Anterior cingulate cortex (tissue), 58 donors: ENCODE measurements at places on chromosomes 12 and 14.

- DNase-seq: no peak
Observed at GRCh38 chr12:49279706-49280159, 14.9 kb downstream of the TUBA1C start.

- DNase-seq: no peak
Observed at GRCh38 chr14:31441273-31442111, 15.8 kb downstream of the DTD2 start.

GRCh38 chr12:27332407-27332713, 276 bp upstream of the BMAL2 start:
- no peak for DNase-seq

DNA sequence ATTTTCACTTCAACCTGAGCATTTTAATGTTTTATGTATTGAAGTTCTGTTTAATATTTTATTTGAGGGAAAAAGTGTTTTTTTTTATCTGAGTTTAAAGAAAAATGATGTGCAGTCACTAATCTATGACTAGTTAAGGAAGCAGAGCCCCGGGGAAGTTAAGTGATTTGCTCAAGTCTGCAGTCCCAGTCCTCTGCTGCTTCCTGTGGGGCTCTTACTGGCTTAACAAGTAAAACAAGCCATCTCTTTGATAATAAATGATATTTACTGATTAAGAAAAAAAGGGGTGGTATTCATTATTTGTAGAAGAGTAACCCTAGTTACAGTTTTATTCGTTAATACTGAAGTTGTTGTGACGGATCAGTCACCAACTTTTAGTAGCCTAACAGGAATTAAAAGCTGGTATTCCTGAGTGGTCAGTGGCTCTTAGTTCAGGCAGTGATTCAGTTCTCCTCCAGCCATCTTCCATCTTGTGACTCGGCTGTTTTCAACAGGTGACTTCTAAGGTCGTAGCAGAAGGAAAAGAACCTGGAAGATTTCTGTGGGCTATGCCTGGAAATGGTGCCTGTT, 21.7 kb downstream of the BICDL1 start:
- DNase-seq: no peak

GRCh38 chr12:44299524-44299923, 463.6 kb downstream of the TMEM117 start:
- no peak for DNase-seq

DNA sequence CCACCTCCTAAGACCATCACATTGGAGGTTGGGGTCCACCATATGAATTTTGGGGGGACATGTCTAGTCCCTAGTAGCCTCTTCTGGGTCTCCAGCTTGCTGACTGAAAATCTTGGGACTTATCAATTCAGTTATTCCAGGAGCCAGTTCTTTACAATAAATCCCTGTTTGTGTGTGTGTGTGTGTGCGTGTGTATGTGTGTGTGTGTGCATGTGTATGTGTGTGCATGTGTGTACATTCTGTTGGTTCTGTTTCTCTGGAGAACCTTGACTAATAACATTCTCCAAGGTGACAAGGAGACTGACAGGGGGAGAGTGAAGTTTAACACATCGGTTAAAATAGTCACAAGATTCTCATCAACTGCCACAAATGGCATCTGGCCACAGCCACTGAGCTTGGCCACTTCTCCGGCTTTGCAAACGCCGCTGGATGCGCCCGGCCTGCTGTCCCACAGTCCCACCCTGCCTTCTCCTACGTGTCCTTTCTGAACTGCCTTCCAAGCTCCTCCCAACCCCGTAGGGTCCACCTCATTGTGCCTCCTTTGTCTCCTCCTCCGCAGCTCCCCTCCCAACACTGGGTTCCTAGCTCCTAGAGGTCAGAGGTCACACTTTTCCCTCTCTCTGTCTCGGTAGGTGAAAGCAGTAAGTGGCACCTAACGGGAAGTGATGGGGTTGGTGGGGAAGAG, 88.1 kb upstream of the DIO3 start:
- DNase-seq: no peak

DNA sequence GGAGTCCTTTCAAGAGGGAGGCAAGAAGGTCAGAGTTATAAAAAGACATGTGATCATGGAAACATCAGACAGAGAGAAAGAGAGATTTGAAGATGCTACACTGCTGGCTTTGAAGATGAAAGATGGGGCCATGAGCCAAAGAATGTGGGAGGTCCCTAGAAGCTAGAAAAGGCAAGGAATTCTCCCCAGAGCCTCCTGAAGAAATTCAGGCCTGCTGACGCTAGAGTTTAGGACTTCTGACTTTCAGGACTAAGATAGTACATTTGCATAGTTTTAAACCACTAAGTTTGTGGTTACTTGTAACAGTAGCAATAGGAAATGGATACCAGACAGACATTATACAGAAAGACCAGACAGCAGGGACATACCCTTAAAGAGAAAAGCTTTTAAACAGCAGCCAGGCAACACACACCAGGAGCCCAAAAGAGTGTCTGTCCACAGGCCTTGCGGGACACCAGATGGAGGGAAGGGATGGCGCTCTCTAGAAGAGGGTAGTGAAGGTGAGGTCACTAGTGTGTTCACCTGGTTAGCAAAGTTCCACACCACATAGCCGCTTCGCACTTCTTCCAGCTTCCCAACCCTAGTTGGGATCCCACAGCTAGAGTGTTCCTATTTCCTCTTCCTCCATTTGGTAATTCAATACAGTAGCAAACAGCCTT, 29.7 kb upstream of the CEBPE start:
- no peak for DNase-seq

GRCh38 chr14:64811676-64812075, 68.0 kb downstream of the SPTB start:
- DNase-seq: no peak

GRCh38 chr12:105113094-105113493, 5.6 kb downstream of the WASHC4 start:
- DNase-seq: no peak

DNA sequence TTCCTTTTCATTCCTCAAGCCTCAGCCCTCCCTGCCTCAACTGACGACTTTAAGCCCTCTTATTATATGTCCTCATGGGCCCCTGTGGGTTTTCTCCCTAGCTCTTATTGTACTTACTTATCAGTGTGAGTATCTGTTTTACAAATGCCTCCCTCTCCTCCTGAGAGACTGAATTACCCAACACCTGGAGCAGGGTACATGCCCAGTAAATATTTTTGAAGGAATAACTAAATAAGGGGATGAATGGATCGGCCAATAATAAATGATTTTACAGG, 95.8 kb upstream of the SLC35F4 start:
- no peak for DNase-seq

GRCh38 chr12:131892711-131893604, 1.5 kb upstream of the ULK1 start:
- DNase-seq: no peak

GRCh38 chr12:12804432-12804886, 8.7 kb upstream of the DDX47 start:
- no peak for DNase-seq

- DNase-seq: no peak
Observed at GRCh38 chr14:21343035-21343794, 40.6 kb downstream of the SUPT16H start.

DNA sequence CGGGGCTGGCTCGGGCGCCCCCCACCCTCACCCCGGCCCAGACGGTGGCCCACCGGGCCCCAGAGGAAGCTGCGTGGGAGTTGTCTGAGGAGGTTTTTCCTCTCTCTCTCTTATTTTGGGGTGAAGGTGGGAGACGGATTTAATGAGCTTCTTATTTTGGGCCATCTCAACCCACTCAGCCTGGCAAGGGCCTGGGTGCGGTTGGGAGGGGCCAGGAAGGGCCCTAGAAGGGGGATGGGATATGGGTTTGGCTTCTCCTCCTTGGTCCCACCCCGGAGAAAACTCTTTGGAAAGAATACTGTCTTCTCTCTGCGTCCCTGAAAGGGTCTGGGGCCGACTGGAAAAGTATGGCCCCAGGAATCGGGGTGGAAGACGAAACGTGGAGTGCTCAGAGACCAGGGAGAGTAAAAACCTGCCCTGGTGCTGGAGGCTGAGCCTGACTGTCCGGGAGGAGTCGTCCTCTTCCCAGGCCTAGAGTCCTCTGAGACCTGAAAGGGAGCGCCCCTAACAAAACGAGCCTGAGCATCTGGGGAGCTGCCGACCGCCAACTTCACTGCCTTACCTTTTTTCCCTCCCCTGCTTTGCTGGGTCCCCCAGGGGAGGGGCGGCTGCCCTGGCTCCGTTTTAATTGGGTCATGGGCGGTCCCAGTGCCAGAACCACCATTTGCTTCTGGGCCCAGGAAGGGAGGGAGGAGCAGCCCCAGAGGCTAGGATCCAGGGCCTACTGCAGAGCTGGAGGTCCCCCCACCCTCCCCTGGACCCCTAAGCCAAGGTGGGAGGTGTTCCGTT, 1.6 kb downstream of the MMP14 start:
- no peak for DNase-seq

DNA sequence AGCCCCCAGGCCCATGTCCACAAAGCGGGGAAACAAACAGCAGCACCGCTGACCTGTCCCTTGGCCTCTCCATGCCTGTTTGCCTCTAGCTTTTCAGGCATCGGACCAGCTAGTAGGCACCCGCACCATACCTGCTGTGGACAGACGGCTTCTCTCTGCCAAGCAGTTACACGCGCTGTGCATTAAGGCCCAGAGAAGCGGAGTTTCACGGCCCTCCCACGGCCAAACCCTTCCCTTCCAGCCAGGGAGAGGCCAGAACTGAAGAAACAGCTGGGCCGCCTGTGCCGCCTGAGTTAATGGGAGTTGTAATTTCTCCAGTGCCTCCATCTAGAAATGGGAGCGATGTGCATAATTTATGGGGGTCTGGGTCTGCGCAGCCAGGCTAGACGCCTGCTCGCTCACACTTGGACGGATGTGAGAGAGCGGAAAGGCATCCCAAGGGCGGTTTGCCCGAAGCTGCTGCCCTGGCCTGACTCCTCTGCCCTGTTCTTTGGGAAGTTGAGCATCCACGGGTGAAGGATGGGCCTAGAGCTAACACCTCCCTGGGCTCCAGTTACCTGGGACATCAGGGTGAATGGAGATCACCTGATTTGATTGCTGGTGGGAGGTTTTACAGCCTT, 89.7 kb upstream of the BCL11B start:
- DNase-seq: no peak

GRCh38 chr14:102278631-102278935, 26.4 kb downstream of the MOK start:
- DNase-seq: no peak

GRCh38 chr12:98227162-98227561, 288.2 kb upstream of the TMPO start:
- no peak for DNase-seq

DNA sequence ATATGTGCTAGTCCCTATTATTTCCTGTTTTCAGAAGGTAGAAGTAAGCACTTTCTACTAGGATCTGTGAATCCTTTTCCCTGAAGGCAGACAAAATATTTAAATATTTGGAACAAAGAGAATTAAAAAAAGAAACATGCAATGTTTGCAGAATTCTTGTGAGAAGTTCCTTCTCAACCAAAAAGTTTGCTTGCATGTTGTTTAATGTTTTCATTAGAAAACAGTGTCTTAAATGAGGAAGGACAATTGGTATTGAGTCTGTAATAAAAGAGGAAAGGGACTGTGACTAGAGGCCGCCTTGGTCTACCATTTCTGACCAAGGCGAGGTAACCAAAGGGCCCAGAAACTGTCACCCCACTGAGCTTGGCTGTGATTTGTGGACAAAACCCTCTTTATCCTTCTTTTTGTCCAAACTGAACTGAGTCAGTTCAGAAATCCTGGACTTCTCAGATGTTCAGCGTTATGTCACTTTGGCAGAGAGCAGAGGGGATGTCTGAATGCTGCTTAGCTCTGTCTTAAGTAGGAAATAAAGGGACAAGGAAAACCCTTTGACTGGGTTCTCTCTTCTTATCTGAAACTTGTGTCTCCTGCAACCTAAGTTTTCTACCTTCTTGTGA, 129.8 kb upstream of the CPM start:
- no peak for DNase-seq

DNA sequence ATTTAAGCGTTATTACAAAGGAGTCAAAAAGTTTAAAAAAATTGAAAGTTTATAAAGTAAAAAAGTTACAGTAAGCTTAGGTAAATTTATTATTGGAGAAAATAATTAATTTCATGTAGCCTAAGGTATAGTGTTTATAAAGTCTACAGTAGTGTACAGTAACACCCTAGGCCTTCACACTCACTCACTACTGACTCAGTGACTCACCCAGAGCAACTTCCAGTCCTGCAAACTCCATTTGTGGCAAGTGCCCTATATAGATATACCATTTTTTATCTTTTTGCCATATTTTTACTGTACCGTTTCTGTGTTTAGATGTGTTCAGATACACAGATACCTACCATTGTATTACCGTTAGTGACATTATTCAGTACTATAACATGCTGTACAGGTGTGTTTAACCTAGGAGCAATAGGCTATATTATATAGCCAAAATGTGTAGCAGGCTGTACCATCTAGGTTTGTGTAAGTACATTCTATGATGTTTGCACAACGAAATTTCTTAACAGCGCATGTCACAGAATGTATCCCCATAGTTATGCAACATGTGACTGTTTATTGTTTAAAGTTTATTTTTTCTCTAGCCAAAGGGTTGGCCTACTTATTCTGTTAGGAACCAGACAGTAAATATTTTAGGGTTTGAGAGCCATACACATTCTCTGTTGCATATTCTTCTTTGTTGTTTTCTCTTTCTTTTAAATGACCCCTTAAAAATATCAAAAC, 155.5 kb downstream of the PCNX1 start:
- DNase-seq: no peak

- no peak for DNase-seq
Observed at GRCh38 chr12:49501895-49502294, 36.9 kb upstream of the KCNH3 start.

GRCh38 chr14:31257244-31257553, 49.6 kb upstream of the HECTD1 start:
- DNase-seq: no peak

DNA sequence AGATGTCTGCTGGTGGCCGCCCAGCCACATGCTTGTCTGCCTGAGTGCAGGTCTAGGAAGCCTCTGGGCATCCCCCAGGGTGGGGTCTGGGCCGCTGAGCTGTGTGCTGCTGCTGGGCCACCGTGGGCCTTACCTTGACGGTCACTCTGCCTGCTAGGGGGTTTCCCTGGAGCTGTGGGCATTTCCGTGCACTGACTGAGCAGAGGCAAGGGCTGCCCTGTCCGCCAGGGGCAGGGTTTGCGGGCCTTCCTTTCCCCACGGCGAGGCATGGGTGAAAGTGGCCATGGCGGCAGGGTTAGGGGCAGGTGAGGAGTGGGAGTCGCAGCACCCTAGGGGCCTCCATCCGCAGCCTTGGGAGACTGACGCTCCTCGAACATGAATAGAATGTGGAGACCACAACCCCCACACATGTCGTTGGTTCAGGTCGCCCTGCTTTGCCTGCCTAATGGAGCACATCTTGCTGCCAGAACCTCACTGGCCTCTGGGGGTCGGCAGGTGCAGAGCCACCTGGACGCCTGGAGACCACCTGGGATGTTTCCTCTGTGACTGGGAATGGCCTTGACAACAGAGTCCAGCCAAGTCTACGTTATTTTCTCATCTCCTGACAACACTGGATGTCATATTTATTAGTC, 2.5 kb downstream of the ZBTB42 start:
- no peak for DNase-seq
